ENCODE measurements at places on chromosomes 7 and 10. TPM values are rescaled to one million over a fixed set of nuclear protein-coding genes. Genes with fewer than 3 reads are reported as not detected.

MYH16 gene
- not detected for total RNA-seq

PRKAR2B gene
- 16.3 TPM for total RNA-seq

CRYGN gene
- total RNA-seq, result 0.43 TPM

AKR1C4 gene
- total RNA-seq, result not detected

MYOZ1 gene
- 0.38 TPM for total RNA-seq
